Left renal pelvis (tissue), 4 donors: ENCODE measurements at places on chromosomes 16 and 17.
A peak's percentile ranks its signal among the peaks of the same experiment; 100 is the strongest.

DNA sequence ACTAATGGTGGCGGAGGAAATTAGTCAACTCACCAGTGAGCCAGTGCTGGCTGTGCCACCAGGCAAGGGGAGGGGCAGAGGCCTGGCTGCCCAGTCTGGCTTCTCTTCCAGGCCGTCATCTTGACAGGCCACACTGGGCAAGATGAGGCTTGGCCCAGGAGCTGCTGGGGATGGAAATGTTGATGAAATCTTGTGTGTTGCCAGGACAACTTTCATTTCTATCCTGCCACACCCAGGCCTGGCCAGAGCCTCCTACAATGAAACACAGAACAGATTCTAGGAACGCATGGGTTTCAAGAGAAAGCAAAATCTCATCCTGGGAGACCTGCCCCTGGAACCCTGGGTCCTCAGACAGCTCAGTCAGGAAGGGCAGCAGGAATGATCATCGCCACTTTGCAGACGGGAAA, 9.3 kb downstream of the HEXIM2 start:
- DNase-seq = no peak

GRCh38 chr16:70712942-70713341, 27.1 kb upstream of the MTSS2 start:
- DNase-seq = no peak

DNA sequence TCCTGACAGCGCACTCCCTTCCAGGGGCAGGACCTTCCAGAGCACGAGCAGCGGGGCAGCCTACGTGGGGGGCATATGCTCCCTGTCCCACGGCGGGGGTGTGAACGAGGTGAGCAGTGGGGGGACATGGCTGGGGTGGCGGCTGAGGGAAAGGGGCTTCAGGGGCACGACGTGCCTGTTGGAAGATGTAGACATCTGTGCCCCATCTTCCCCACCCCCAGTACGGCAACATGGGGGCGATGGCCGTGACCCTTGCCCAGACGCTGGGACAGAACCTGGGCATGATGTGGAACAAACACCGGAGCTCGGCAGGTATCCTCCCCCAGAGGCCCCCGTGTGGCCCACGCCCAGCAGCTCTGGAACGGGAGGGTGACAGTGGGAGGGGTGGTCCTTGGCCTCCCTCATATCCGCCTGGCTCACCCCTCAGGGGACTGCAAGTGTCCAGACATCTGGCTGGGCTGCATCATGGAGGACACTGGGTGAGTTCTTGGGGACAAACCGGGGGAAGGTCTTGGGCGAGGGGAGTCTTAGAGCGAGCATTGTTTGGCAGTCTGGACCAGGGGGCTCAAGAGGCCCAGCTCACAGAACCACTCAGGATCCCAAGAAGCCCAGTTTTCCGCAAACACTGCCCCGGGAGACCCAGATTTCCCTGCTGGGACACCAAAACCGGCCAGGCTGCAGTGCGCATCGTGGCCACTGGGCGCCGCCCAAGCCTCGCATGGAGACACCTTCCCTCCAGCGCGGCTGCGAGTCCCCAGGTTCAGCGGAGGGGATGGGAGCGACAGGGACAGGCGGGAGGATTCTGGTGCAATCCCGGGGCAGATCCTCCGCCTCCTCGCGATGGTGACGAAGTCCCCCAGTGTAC, 15.7 kb downstream of the ADAM11 start:
- peak; percentile 58 for DNase-seq

DNA sequence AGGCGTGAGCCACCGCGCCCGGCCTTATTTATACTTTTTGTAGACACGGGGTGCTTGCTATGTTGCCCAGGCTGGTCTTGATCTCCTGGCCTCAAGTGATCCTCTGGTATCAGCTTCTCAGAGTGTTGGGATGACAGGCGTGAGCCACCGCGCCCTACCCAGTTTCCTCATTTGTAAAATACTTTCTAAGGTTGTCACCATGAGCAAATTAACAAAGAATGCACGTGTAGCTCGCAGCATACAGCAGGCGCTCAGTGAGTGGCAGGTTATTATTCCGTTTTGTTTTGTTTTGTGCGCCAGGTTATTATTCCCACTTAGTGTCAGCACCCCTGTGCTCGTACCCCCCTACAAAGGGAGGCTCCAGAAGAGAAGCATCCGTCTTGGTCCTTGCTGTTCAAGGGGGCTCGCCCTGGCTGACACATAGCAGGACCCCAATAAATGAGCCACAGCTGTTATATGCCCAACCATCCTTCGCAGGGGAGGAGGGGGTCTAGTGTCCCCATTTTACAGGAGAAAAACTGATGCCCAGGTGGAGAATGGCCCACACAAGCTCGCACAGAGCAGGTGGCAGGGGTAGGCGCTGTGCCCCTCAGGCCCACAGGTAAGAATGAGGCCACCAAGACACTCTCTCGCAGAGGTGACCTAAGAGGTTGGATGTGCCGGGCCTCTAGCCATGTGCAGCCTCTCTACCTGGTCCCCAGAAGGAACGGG, 686 bp upstream of the MIEF2 start:
- no peak for DNase-seq

- no peak for DNase-seq
These were observed 45.8 kb upstream of the ETV4 start for GRCh38 chr17:43591779-43592562.

DNA sequence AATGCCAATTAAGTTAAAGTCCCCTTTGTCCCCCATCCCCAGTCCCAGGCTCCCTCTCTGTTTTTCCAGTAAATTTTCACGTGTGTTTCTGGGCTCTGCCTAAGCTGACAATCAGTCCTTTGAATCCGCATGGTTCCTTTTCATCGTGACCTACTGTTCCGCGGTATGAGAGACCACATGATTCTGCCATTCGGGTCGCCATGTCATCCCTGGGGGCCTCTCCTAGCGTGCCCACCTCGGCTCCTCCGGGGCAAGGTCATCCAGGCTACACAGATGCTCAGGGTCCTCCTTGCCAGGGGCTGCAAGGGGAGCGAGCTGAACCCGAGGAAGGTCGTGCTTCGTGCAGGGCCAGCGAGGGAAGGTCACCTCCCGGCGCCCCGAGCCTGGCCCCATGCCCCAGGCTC, 157.6 kb downstream of the RAB11FIP4 start:
- DNase-seq = no peak
